Activated CD4-positive, CD25-positive, alpha-beta regulatory T cell treated with anti-CD3 and anti-CD28 coated beads, Interleukin-2, amount 50 U/mL, for 24 hours (primary cell): ENCODE measurements at places on chromosomes 2 and 18.

GRCh38 chr2:85246348-85246747 lies 81.4 kb downstream of the TGOLN2 start:
- no peak for ATAC-seq

- no peak for ATAC-seq
Measured at GRCh38 chr2:183260527-183260926, 136.3 kb downstream of the NUP35 start.

GRCh38 chr2:29796446-29796845 lies 124.9 kb downstream of the ALK start:
- ATAC-seq = no peak

- peak; percentile 92 for ATAC-seq
Measured at GRCh38 chr2:148813603-148814065, 61.4 kb upstream of the KIF5C start.

DNA sequence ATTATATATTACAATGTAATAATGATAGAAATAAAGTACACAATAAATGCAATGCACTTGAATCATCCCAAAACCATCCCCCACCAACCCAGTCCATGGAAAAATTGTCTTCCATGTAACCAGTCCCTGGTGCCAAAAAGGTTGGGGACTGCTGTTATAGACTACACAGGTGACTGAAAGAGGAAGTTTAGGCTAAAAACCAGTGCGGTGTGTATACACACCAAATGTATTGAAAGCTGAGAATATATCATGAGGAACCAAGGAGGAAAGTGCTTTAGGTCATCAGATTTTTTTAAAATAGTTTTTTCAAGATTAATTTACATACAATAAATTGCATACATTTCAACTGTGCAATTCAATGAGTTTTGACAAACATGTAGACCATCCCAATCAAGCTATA lies 20.5 kb upstream of the C1D start:
- no peak for ATAC-seq

DNA sequence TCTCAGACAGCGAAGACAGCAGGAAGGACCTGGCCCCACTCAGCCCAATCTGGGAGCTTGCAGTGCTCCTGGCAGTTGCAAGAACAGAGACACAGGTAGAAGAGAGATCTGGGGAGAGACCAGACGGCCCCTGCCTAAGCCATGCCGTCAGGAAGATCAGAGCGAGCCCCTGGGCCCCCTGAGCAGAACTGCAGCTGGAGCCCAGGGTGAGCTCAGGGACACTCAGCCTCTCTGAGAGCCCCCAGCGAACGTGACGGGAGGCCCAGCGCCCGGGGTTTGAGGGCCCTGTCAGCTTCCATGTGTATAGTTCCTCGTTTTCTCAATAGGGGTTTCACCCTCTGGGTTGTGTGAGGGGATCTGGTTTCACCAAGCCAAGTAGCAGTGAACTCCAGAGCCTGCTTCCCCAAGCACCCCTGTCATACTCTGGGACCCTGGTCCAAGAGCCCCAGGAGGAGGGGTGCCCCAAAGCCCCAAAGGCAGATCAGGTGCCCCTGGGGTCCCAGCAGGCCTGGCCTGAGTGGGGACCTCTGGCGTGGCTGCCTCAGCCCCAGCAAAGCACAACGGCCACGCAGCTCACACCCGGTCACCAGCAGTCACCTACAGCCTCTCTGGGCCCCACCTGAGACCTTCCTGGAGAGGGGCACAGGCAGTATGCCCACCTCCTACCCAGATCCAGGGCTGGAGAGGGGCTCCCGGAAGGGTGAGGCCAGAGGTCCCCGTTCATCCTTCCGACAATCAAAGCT lies 431.3 kb upstream of the MYT1L start:
- ATAC-seq = no peak

DNA sequence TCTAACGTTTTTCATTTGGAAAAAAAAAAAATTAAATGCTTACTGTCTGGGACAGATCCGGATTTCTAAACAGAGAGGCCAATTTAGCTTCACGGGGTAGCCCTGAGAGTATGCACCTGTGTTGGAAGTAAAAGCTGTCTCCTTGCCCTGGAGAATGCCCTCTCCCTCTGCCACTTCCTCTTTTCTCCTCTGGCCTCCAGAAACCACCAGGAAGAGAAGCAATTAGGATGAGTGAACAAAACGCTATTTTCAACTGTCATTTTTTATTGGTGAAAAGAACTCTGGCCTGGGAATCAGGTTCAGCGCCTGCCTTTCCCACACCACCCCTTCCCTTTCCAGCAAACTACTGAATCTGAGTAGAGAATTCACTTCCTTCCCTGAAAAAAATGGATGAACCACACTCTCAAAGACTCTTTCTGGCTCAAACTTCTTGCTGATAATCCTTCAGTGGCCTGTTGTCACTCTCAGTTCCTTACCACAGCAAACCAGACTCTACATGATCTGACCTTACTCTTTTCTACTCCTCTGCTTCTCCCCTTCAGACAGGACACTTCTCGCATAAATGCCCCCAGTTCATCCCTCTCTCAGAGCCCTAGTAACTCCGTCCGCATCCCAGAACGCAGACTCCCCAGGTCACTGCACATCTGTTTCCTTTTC lies 29.8 kb downstream of the KLF7 start:
- ATAC-seq = no peak

DNA sequence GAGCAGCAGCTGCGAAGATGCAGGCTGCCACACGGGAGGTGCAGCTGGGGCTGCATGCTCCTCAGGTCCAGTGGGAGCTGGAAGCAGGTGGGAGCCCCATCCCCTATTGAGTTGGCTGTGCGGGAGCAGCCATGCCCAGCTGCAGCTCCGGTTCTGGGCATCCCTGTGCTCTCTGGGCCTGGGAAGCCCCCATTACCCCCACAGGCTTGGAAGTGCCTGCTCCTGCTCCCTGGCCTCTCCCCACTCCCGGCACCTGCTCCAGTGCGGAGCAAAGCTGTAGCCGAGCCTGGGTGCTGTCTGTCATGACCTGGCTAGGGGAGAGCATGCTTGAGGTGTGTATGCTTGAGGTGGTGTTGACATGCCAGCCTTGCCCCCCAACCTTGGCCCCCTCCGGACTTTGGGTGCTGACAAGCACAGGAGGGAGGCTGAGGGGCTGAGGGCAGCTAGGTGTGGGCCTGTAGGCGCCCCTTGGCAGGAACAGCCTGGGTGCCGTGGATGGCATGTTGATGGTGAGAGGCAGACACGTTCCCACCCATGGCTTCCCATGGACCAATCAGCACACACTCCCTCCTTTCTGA lies 21.5 kb downstream of the ANKRD29 start:
- no peak for ATAC-seq

DNA sequence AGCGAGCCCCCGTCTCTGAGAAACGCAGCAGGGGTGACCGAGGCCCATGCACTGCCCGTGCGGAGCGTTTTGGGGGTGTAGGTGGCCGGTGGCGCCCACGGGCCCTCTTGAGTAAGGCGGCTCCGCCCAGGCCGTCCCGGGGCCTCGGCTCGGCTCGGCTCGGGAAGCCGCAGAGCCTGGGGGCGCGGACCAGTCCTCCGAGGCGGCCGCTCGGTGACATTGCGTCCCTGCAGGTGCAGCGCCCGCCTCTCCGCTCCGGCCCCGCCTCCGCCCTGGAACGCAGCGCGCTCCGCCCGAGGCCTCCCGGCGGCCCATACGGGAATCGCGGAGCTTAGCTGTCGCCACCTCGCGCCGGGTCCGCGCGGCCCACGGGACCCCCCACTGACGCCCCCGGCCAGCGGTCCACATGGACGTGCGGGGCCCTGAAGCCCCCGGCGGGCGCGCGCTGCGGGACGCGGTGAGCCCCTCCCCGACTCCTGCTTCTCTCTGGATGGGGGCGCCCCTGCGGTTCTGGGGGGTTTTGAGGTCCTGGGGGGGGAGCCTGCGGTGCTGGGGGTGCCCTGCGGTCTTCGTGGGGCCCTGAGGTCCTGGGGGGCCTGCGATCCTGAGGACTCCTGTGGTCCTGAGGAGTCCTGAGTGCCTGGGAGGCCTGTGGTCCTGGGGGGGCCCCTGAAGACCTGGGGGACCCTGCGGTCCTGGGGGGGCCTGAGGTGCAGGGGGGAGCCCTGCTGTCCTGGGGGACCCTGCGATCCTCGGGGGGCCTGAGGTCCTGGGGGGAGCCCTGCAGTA lies at the start of gene HSBP1L1:
Gene HSBP1L1, plus strand, starts transcription at position 314 of the 789 bp plus-strand sequence. Its CDS starts 93 bp downstream, at position 407.
- peak; percentile 76 for ATAC-seq

GRCh38 chr18:77967791-77968190 lies 718.1 kb downstream of the GALR1 start:
- ATAC-seq = no peak

GRCh38 chr2:66813525-66813924 lies 378.6 kb downstream of the MEIS1 start:
- no peak for ATAC-seq
